ENCODE measurements at places on chromosomes 1 and 21.

DNA sequence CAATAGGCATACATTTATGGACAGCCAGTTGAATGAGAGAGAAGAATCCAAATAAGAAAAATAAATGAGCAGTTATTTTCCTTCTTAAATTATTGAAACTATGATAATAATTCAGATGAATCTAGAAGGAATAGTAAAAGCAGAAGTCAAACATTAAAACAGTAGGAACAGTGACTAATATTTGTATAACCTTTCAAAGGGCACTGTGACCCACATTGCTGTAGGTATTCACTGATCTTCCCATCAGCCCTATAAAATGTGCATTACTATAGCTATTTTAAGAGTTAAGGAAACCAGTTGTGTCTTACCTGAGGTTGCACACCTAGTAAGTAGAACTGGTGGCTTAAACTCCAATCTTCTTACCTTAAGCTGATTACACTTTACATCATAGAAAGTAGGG is 102.8 kb upstream of the ARTN start:
- no peak for DNase-seq

GRCh38 chr21:16770266-16770665 is 742.6 kb upstream of the CXADR start:
- no peak for DNase-seq

DNA sequence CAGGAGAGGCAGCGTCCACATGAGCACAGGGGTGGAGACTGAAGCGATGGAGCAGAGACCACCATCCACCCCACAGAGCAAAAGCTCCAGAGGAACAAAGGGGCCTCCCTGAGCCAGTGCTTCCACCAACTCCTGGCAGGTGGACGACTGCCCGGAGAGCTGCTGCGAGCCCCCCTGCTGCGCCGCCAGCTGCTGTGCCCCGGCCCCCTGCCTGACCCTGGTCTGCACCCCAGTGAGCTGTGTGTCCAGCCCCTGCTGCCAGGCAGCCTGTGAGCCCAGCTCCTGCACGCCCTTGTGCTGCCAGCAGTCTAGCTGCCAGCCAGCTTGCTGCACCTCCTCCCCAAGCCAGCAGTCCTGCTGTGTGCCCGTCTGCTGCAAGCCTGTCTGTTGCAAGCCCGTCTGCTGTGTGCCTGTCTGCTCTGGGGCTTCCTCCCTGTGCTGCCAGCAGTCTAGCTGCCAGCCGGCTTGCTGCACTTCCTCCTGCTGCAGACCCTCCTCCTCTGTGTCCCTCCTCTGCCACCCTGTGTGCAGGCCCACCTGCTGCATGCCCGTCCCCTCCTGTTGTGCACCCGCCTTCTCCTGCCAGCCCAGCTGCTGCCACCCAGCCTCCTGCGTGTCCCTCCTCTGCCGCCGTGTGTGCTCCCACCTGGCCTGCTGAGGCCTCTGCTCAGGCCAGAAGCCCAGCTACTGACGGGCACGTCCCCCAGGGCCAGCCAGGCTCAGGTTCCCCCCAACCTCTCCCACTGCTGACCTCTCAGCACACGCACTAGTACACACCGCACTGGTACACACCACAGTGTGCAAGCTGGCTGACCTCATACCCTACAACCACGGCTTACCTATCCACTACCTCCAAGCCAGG is 5.4 kb downstream of the KRTAP10-12 start:
- no peak for DNase-seq

DNA sequence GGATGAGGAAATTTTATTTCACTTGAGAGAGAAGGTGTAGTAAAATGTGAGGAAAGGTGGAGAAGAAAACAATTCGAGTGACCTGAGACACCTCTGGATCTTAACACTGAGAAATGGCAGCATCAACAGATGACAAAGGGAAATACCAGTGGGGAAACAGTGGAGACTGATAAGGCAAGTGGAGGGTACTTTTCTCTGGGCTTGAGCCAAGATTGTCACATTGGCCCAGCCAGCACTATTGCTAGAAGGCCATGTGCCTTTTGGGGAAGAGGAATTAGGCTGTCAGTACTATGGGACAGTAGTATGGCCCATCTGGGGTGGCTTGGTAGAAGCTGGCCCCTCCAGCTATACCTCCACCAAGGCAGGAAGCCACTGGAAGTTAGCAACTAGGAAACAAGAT is 8.4 kb downstream of the SYPL2 start:
- DNase-seq, result no peak

DNA sequence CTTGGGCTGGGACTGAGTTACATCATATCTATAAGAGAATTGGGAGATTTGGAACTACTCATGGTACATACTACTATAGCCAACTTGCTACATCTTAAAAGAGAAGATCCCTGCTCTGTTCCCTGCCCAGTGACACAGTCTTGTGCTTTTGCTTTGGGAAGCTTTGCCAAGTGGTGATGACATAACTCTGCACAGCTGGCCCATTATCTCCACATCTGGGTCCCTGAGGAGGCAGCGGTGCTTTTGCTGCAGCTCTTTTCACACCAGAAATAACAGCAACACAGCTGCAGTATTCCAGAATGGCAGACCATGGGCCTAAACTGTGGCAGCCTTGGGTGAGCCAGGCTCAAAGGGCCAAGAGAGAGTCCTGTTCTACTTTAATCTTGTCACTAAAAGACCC is 296.0 kb downstream of the HHAT start:
- DNase-seq, result no peak
